Naive B cell (primary cell): ENCODE measurements at places on chromosomes 1 and 21.

- DNase-seq, result no peak
Observed at GRCh38 chr1:110074166-110074565, 3.7 kb upstream of the ALX3 start.

DNA sequence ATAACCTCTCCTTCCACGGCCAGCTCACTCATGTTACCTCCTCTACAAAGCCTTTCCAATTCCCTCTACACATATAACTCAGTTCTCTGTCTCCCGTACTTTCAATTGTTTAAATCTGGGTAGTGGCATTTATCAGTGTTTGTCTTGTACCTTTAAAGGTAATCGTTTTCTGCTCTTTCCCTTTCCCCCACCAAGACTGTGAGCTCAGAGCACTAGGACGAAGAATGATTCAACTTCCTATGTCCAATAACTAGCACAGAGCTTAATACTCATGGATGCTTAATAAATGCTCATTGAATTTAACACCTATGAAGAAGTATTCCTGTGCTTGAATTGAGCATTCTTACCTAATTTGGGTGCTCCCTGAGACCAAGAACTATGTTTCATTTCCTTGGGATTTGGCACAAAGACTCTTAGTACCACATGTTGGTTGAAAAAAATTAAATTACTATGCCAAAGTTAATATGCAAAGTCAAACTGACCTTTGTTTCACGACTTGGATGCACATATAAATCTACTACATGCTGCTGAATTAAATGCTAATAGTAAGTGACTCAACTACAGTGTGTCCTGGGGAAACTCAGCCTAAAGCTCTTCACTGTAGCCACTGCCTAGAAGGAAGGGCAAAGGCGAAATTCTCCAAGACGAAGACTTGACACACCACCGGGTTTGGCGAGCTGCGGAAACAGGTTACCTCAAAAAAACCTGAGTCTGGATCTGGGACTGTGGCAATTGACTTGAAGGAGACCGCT lies 30.6 kb upstream of the C1orf185 start:
- no peak for DNase-seq

DNA sequence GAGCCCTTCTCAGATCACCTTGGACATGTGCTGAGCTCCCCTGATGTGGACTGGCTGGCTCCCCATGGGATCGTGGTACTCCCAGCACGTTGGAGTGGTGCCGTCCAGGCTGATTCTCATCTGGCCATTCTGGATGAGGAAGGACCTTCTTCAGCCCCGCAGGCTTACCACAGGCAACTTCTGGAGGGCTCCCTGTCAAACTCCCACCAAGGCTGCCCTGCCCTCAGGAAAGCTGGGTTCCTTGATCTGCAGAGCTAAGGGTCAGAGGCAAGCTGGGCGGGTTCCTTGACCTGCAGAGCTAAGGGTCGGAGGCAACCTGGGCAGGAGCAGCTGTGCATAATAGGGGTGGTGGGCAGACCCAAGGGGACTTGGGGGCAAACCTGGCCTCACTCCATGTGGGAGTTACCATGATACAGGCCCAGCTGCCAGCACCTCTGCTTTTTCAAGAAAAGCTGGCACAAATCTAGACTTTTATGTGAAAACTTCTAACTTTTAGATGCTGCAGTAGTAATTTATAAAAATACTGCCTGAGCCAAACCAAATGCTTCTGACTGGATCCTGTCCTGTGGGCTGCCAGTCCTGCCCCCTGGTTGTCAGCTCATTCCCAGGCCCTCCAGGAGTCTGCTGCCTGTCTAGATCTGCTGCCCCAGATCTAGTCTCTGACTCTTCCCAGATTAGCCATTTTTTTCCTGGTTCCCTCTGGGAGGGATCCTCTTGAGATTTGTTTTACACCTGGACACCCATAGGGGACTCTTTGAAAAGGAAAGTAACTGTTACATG lies 5.6 kb upstream of the THEM5 start:
- DNase-seq, result no peak

DNA sequence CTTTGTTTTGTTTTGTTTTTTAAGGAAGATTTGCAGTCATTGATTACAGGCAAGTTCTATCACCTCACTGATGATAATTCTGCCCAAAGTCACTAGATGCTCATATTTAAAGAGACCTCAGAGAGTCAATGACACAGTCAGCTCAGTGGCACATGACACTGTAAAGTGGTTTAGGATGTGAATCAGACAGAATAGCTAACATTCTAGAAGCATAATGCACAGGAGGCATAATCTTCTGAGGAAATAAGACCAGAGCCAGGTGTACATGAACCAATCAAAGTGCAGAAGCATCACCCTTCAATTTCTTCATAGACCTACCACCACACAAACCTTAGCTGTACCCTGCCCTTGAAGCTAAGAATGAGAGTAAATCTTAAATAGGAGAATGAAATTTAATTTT lies 268.5 kb downstream of the BRINP2 start:
- no peak for DNase-seq

DNA sequence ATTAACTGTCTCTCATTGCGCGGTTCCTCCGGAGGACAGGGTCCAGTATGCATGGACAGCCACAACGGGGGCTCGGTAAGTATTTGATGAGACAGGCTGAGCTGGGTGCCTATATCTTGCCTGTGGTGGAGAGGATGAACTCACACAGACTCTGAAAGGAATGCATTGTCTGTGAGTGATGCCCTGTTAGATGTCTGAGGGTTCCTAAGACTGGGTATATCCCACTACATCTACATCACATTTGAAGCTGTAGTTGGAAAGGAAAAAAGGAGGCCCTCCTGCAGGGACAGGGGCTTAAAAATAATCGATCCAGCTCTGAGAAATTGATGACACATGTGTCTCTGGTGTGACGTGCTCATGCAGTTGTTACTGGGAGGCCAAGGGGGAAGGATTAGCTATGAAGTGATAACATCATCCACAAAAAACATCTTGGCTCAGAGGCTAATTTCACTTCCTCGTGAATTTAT lies 1.9 kb downstream of the ADARB1 start:
- DNase-seq, result no peak

DNA sequence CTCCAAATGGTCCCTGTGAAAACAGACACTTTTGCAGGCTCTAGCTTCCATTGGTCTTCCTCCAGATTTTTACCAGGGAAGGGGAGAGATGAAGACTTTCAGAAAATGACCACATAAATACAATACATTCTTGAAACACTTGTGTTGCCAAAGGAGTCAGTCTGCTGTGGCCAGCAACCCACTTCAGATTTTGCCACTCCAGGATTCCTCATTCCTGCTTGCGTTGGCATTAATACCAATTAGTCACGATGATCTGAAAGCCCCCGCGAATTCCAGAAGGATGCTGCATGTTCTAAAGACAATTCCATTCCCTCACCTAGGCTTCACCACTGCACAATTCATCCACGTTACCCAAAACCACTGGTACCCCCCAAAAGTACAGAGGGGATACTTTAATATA lies 7.9 kb upstream of the BACE2 start:
- no peak for DNase-seq

- no peak for DNase-seq
Observed at GRCh38 chr1:208643005-208643597, 398.9 kb upstream of the PLXNA2 start.
